Right cardiac atrium (tissue), 5 donors: ENCODE measurements at places on chromosomes 2 and 18. TPM values are rescaled to one million over a fixed set of nuclear protein-coding genes. Genes with fewer than 3 reads are reported as not detected.
A peak's percentile ranks its signal among the peaks of the same experiment; 100 is the strongest.

GRCh38 chr2:23002234-23002633 lies 382.7 kb upstream of the KLHL29 start:
- no peak for DNase-seq

DNA sequence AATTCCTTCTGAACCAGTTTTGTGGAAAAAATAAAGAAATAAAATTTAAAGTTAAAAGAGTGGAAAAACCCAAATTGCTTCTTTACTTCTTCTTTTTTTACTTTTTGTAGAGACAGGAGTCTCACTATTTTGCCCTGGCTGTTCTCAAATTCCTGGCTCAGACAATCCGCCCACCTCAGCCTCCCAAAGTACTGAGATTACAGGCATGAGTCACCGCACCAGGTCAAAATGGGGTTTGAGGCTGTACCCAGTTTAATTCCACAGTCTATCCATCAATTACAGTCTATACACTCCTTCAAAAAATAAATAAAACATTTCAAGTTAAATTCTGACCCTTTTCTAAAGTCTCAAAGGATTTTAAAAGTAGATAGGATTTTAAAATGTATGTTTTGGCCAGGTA lies 120.3 kb downstream of the FAM161A start:
- DNase-seq, result no peak

CASP10 gene
- total RNA-seq, result 6.8 TPM

DNA sequence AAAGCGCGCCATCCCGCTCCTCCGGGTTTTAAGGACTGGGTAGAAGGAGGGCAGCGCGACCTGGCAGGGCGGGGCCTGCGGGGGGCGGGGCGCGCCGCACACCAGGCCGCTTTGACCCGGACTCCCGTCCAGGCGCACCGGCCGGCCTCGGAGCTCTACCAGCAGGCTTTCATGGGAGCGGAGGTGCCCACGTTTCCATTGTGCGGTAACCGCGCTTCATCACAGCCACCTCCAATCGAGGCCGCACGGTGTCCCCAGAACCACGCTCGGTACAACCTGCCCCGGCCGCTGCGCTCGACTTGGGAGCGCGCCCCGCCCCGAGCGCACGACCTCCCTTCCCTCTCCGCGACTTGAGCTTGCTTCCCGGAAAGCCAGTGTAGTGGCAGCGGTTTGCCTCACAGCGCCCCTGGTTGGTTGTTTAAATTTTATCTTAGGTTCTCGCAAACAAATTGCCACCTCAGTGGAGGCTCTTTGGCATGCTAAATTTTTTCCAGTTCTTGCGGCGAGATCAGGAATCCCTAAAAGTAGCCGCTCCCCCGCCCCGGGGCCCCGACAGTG lies 280 bp upstream of the CYP1B1 start:
- peak; percentile 94 for DNase-seq

- no peak for DNase-seq
These were observed 12.6 kb downstream of the MYL1 start for GRCh38 chr2:210302326-210302725.

DNA sequence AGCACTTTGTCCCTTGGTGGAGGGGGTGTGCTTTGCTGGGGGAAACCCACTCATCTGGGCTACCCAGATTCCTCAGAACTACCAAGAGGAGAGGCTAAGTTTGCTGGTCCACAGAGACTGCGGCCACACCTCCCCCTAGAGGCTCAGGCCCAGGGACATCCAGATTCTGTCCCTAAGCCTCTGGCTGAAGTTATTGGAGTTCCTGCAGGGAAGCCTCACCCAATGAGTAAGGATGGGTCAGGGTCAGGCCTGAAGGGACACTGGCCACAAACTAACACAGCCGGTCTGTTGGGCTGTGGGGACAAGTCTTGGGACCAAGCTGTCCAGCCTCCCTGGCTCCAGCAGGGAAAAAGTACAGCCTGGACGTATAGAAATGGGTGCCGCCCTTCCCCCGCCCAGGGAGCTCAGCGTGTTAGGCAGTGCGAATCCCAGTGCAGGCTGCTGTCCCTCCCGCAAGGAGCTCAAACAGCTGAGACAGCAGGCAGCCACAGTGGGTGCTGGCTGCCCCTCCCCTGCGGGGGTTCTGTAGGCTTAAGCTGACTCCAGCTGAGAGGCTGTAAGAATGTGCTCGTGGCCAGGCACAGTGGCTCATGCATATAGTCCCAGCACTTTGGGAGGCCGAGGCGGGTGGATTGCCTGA lies 86.9 kb upstream of the ARL5A start:
- DNase-seq, result peak; percentile 63
